ENCODE measurements at places on chromosomes 3 and 15. TPM values are rescaled to one million over a fixed set of nuclear protein-coding genes. Genes with fewer than 3 reads are reported as not detected.
A peak's percentile ranks its signal among the peaks of the same experiment; 100 is the strongest.

The CPNE9 gene
- total RNA-seq: not detected

The SHC4 gene
- total RNA-seq: 7.3 TPM

DNA sequence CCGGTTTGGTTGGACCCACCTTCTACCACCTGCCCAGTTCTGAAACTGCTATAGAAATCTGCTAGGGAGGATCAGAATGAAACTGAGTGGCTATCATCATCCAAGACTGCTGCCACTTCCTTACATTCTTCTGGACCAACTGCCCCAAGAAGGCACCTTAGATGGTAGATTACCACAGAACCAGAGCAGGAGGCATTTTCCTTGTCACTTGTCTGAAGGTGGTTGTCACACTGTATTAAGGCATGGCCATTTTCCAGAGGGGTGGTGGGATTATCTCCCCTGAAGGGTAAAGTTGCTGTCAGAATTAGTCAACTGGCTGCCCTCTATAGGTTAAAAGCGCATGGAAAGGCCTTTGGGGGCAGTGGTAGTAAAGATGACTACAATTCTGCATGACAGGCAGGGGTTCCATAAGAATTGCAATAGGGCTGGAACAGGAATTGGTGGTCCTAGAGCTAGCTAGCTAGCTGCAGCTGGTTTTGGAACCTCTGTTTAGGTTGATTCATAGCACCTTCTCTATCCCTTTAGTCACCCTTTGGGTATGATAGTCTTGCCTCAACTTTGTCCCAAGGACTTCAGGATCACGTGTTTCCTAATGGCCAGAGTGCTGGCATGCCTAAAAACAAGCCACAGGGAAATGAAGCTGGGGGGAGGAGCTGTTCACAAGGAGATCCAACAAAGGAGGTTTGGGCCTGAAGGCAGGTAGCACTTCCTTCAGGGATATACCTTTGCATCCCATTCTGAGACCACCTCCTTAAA is 4.8 kb upstream of the CSPG5 start:
- DNase-seq: peak; percentile 28

DNA sequence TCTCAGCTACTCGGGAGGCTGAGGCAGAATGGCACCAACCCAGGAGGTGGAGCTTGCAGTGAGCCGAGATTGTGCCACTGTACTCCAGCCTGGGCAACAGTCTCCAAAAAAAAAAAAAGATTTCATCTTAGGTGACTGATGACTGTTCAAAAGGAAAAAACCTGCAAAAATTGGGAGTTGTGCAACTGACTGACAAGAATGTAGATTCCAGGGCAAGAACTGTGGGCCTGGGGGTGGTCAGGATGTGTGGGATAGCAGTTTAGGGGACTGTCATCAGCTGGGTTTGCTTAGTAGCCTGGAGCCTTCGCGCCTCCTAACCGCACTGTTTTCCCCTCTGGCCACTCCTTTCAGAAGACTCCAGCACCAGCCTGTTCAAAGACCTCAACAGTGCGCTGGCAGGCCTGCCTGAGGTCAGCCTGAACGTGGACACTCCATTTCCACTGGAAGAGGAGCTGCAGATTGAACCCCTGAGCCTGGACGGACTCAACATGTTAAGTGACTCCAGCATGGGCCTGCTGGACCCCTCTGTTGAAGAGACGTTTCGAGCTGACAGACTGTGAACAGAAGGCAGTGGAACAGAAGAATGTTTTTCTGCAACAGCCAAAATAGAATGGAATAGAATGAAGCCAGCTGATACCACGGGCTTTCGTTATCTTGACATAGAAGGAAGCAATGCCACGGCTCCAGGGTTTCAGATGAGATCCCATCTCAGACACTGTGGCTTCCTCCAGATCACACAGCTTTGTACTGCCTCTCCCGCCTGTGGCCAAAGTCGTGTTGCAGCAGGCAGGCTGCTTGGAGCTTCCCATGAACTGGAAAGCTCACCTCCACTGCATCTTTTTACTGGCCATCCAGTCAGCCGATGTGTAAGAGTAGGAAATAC is 75.3 kb upstream of the BLM start:
- DNase-seq: no peak

DNA sequence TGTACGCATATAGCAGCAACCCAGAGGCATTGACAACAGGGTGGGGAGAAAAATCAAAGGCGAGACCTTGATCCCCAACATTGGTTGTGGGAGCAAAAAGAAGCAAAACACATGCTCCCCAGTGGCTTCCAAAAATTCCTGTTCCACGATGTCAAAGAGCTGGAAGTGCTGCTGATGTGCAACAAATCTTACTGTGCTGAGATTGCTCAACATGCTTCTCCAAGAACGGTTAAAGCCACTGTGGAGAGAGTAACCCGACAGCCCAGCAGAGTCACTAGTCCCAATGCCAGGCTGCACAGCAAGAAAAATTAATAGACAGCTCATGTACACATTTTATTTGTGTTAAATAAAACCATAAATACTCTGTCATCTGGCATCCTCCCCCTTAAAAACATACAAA is 179.9 kb upstream of the PFN2 start:
- DNase-seq: peak; percentile 37

GRCh38 chr15:52765785-52766184 is 24.4 kb downstream of the ONECUT1 start:
- peak; percentile 29 for DNase-seq
